T-helper 17 cell (primary cell): ENCODE measurements at places on chromosomes 4 and X.

DNA sequence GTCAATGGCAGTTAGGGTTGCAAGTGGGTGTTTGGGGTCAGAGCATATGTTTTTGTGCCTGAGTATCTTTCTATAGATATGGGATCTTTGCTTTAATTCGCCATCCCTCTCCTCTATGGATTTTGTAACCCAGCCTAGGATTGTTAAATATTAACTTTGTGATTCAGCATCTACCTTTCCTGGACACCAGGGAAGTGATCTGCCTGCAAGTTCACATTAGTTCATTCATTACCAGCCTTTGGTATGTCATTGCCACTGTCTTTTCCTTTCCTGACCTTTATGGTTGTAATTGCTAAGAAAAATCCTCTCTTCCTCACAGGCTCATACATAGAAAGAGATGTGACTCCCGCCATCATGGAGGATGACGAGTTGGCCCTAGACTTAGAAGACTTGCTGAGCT, 73.8 kb downstream of the KIT start:
- DNase-seq: no peak
- no peaks in the 10 kb centered on the region for H3K4me1 ChIP-seq
- H3K4me3 ChIP-seq: no peak overlapping the region
- H3K27ac ChIP-seq: no peak overlapping the region
- no peaks in the 10 kb centered on the region for H3K36me3 ChIP-seq

DNA sequence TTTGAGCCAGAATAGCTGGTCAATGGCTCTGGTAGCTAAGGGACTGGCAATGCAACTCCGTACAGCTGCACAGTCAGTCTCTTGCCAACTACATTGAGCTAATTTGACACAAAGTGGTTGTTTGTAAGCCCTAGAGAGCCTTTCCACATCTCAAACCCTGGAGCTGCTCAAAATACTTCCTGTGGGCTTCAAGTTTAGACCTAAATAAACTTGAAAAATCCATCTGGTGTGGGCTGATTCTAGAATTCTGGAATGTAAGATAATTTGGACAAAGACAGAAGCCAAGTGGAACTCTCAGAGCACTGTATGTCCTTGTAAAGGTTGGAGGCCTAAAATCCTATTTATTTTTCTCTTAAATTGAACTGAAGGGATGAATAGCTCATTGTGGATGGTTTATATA, 380.8 kb downstream of the SPRY1 start:
- H3K36me3 ChIP-seq: no peaks in the 10 kb centered on the region
- H3K4me1 ChIP-seq: peaks cover 2% of the 10 kb centered on the region
- no peak for DNase-seq
- no peak overlapping the region for H3K4me3 ChIP-seq

GRCh38 chr4:65510976-65511375, 159.3 kb downstream of the EPHA5 start:
- H3K36me3 ChIP-seq: no peaks in the 10 kb centered on the region
- DNase-seq: no peak
- H3K27ac ChIP-seq: no peak overlapping the region
- H3K4me1 ChIP-seq: no peaks in the 10 kb centered on the region
- no peak overlapping the region for H3K4me3 ChIP-seq

DNA sequence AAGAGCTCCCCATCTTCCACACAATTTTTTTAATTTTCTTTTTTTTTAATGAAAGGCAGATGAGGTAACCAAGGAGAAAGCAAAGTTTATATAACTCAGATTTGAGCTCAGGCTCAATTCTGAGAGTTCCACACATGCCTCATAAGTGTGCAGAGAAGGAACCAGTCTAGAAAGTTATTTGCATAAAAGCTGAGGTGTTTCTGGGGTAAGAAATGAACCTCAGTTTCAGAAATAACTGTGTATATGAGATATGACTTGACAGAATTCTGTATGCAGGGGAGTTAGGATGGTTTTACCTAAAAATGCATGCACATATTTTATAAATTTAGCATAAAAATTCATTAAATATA, 51.3 kb downstream of the DTHD1 start:
- DNase-seq: no peak
- H3K4me3 ChIP-seq: no peak overlapping the region
- no peaks in the 10 kb centered on the region for H3K27me3 ChIP-seq
- no peak overlapping the region for H3K27ac ChIP-seq
- no peaks in the 10 kb centered on the region for H3K36me3 ChIP-seq
- peaks cover 15% of the 10 kb centered on the region for H3K4me1 ChIP-seq

GRCh38 chr4:74431113-74431826, 13.7 kb upstream of the AREG start:
- H3K27me3 ChIP-seq: peaks cover 5% of the 10 kb centered on the region
- H3K36me3 ChIP-seq: no peaks in the 10 kb centered on the region
- no peak for DNase-seq
- H3K4me1 ChIP-seq: no peaks in the 10 kb centered on the region
- H3K27ac ChIP-seq: no peak overlapping the region
- H3K4me3 ChIP-seq: no peak overlapping the region

- no peaks in the 10 kb centered on the region for H3K36me3 ChIP-seq
- H3K27ac ChIP-seq: no peak overlapping the region
- H3K27me3 ChIP-seq: no peaks in the 10 kb centered on the region
- no peaks in the 10 kb centered on the region for H3K4me1 ChIP-seq
Measured at GRCh38 chrX:100194082-100194775, 215.8 kb downstream of the PCDH19 start.

GRCh38 chrX:108165383-108166111, 74.0 kb downstream of the ATG4A start:
- DNase-seq: no peak
- H3K27ac ChIP-seq: no peak overlapping the region
- no peak overlapping the region for H3K4me3 ChIP-seq
- peaks cover 2% of the 10 kb centered on the region for H3K4me1 ChIP-seq
- no peaks in the 10 kb centered on the region for H3K27me3 ChIP-seq

DNA sequence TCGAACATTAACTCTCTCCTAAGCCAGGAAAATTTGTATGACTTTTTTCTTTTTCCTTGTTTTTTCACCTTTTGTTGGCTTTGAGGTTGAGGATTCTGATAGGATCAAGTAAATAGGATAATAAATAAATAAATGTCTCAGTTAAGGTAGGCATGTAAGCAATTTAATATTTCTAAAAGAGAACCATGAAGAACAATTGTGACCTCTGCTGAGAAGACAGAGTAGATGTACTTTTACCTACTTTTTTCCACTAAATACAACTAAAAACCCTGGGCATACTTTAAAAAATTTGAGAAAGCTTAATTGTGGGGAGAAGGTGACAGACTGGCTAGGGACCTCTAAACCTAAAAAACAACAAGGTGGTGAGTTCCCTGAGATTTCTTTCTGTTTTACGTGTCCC, 31.6 kb upstream of the CLNK start:
- DNase-seq: no peak
- H3K4me3 ChIP-seq: no peak overlapping the region
- no peaks in the 10 kb centered on the region for H3K4me1 ChIP-seq
- no peak overlapping the region for H3K27ac ChIP-seq
- no peaks in the 10 kb centered on the region for H3K36me3 ChIP-seq

GRCh38 chr4:117135634-117136354, 50.4 kb upstream of the TRAM1L1 start:
- H3K4me1 ChIP-seq: no peaks in the 10 kb centered on the region
- no peaks in the 10 kb centered on the region for H3K36me3 ChIP-seq
- no peak overlapping the region for H3K4me3 ChIP-seq

DNA sequence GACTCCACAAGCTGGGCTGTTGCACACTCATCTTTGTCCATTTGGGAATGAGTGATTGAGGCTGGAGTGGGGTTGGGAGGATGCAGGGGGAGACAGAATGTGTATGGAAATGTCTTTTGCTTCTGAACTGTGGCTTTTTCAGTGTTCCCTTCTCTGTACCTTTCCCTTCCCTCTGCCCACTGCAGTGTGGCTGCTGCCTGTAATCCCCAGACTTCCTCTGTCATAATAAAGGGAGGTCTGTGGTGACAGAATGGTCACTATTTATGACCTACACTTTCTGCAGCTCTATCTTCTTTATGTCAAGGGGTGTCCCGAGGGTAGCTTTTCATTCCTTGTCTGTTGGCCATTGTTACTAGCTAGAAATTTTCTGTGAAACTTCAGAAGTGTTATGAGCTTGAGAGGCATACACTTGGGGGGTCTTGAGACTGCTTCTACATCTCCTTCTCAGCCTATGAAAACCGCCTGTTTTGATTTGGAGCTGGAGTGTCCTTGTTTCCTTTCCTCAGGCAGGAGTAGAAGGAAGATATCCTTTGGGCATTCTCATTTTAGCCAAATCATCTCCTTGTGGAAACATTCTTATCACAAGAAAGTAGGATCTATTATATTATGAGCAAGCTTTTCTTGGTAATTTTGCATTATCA, 63.0 kb downstream of the ANK2 start:
- DNase-seq: no peak
- no peaks in the 10 kb centered on the region for H3K36me3 ChIP-seq

DNA sequence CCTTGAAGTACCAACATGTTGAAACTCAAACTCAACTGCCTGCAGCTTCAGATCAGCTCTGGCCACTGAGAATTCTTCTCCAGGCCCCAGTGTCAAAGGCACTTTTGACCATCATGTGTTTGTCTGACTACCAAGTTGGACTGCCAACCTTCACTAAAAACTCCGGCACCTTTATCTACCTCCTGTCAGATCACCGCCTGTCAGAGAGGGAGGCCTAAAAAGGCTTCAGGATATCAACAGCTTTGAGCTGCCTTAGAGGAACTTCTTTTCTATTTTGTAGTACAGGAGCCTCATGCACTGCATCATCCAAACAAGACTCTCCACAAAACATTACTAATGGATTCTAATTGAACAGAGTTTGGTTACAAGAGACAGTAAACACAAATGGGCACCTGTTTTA, 2.8 kb downstream of the ACSL1 start:
- peaks cover 2% of the 10 kb centered on the region for H3K36me3 ChIP-seq
- no peaks in the 10 kb centered on the region for H3K27me3 ChIP-seq
- DNase-seq: no peak
- H3K27ac ChIP-seq: no peak overlapping the region

- no peaks in the 10 kb centered on the region for H3K27me3 ChIP-seq
- H3K27ac ChIP-seq: peak overlapping the region; percentile 98
- DNase-seq: peak; percentile 79
- peaks cover 54% of the 10 kb centered on the region for H3K4me1 ChIP-seq
- no peaks in the 10 kb centered on the region for H3K36me3 ChIP-seq
Measured at GRCh38 chr4:40309250-40309774, 25.8 kb upstream of the CHRNA9 start.

DNA sequence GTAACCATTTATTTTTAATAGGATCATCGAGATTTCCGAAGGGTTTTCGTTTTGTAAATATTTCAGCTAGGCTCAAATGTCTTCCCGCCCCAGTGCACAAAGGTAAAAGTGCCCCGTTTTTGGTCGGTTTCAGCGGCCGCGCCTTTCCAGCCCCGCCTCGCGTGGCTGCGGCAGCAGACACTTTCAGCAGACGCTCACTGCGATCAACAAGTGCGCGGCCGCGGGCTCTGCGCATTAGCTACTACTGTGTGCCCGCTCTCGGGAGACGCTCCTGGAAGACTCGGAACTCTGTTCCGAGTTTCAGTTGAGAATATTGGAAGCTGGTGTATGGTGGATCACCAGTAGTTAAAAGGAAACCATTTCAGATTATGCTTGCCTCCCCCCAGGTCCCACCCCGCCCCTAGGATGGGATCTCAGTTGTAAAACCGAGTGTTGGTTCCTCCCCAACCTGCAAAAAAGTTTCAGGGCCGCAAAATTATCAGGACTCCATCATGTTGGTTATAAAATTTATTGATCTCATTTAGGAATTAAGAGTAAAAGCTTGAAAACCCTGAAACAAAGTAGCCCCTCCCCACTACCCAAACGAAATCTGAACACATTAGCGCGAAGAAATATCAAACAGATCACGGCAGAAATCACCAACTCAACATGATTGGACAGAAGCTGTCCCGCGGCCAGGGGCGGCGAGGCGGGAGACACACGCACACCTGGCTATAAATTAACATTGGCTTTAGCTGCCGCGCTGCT, 2.2 kb downstream of the SOX3 start:
- H3K27ac ChIP-seq: no peak overlapping the region
- peak overlapping the region; percentile 61 for H3K4me3 ChIP-seq
- peaks cover 5% of the 10 kb centered on the region for H3K4me1 ChIP-seq

- H3K27me3 ChIP-seq: no peaks in the 10 kb centered on the region
- no peaks in the 10 kb centered on the region for H3K36me3 ChIP-seq
- H3K4me1 ChIP-seq: peaks cover 2% of the 10 kb centered on the region
- DNase-seq: no peak
- H3K27ac ChIP-seq: no peak overlapping the region
Measured at GRCh38 chrX:50049228-50049627, 126.8 kb downstream of the CLCN5 start.

GRCh38 chr4:120056246-120056645, 10.4 kb downstream of the MAD2L1 start:
- no peak for DNase-seq
- H3K4me3 ChIP-seq: no peak overlapping the region
- no peaks in the 10 kb centered on the region for H3K27me3 ChIP-seq
- H3K27ac ChIP-seq: no peak overlapping the region
- H3K36me3 ChIP-seq: no peaks in the 10 kb centered on the region

DNA sequence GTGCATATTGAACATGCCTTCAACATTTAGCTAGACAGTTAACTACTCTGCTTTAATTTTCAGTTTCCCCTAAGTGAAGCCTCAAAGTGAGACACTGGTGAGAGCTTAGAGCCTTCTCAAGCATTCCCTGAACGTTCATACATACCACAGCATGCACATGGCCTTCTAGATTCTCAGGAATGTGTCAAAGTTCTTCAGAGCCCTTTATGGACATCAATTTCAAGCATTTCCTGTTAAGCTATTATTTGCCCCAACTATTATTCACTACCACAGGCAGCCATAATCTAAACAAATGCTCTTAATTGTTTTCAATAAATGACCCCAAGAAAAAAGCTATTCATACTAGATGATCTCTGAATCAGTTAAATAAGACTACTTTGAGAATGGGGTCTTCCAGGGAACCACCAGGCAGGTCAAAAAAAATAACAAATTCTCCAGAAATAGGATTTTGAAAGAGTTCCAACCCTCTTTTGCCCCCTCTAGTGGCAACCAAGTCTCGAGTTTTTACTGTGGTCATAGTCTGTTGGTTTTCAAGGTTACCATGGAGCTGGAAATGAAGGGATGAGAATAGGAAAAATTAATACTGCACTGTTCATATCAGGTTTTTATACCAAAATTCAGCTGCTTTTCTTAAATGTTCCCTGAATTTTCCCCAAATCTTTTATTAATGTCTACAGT, 235.4 kb downstream of the RAB28 start:
- H3K36me3 ChIP-seq: peaks cover 3% of the 10 kb centered on the region
- no peak overlapping the region for H3K4me3 ChIP-seq
- no peaks in the 10 kb centered on the region for H3K4me1 ChIP-seq

- H3K27ac ChIP-seq: peak overlapping the region; percentile 78
- H3K27me3 ChIP-seq: no peaks in the 10 kb centered on the region
- H3K4me3 ChIP-seq: peak overlapping the region; percentile 80
- H3K4me1 ChIP-seq: peaks cover 2% of the 10 kb centered on the region
- no peak for DNase-seq
Measured at GRCh38 chrX:111123125-111123524, 27.1 kb downstream of the PAK3 start.
